ENCODE measurements at places on chromosomes 2 and 18.

DNA sequence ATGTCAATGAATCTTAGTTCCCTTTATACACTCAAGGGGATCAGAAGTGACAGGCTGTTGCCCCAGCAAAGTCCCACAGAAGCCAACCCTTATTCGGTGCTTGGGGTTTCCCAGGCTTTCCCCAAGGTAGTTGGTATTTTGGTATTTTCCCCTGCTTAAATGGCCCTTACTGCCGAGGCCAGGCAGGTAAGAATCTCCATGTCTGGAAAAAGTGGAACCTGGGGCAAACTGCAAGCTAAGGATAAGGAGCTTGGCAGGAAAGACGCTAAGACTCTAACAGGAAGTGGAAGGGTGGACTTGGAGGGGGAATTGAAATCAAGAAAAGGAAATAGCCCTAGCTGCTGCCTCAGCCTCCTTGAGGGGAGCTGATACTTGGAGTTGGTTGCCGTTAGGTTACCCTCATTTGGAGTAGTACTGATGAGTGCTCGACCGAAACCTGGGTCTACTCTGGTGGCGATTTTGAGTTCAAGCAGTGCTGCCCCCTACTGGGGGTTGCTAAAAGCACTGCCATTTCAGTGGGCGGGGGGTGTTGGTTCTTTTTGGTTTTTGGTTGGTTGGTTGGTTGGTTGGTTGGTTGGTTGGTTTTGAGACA lies 3.3 kb upstream of the GPBAR1 start:
- DNase-seq = peak; percentile 63

- no peak for DNase-seq
Measured at GRCh38 chr18:26746826-26747475, 118.6 kb downstream of the AQP4 start.

GRCh38 chr2:100785626-100786296 lies 34.2 kb upstream of the NPAS2 start:
- DNase-seq = no peak

DNA sequence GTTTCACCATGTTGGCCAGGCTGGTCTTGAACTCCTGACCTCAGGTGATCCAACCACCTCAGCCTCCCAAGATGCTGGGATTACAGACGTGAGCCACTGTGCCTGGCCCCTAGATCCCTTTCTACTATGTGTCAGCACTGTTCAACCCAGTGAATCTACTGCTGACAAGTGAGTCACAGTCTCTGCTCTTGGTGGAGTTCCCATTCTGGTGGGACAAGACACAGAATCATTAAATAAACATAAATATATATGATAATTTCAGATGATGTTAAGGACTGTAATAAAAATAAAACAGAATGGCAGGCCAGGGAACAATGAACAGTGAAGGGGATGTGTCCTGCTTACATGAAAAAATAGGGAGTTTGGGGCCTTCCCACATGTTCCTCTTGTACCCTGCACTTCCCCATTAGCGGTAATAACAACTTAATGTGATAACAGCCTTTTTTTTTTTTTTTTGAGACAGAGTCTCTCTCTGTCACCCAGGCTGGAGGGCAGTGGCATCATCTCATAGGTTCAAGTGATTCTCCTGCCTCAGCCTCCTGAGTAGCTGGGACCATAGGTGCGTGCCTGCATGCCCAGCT lies 112.2 kb downstream of the CPO start:
- DNase-seq = no peak

GRCh38 chr2:16140771-16141640 lies 200.7 kb downstream of the MYCN start:
- no peak for DNase-seq

GRCh38 chr18:54626779-54627178 lies 35.7 kb downstream of the DYNAP start:
- DNase-seq = no peak

- DNase-seq = no peak
Measured at GRCh38 chr18:12345491-12346239, 31.4 kb downstream of the AFG3L2 start.
